ENCODE measurements at places on chromosomes 2 and 18.

GRCh38 chr2:168490015-168490874 is 34.2 kb downstream of the CERS6 start:
- DNase-seq = peak; percentile 91

DNA sequence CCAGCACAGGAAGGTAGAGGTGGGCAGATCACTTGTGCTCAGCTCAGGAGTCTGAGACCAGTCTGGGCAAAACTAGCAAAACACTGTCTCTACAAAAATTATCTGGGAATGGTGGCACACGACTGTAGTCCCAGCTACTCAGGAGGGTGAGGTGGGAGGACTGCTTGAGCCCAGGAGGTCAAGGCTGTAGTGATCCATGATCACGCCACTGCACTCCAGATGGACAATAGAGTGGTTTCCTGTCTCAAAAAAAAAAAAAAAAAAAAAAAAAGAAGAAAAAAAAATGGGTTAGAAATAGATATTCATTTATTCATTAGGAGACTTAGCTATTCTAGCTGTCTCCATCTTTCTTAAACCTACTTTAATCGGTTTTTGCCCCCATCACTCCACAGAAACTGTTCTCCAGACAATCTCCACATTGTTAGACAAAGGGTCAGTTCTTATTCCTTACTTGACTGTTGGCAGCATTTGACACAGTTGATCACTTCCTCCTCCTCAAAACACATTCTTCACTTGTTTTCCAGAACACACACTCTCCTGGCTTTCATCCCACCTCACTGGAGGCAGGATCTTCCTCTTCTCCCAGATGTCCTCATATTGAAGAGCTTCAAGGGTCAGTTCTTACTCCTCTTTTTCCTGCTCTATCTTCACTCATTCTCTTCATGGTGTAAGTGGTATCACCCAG is 103.1 kb downstream of the DTNB start:
- DNase-seq = no peak

GRCh38 chr2:191087311-191087710 is 63.5 kb downstream of the STAT4 start:
- no peak for DNase-seq

GRCh38 chr18:77551055-77551454 is 301.4 kb downstream of the GALR1 start:
- DNase-seq = no peak

- no peak for DNase-seq
Measured at GRCh38 chr2:47221946-47222345, 66.8 kb upstream of the STPG4 start.

All from activated CD4-positive, alpha-beta T cell treated with anti-CD3 and anti-CD28 coated beads, Interleukin-2, Interleukin-6, amounts not matched to agents 100 ng/mL and 50 ng/mL, durations not matched to agents 16 hours and 8 hours (primary cell).